ENCODE measurements at places on chromosomes 6 and 20. TPM values are rescaled to one million over a fixed set of nuclear protein-coding genes. Genes with fewer than 3 reads are reported as not detected.

GRCh38 chr6:162917506-162917905, 189.7 kb downstream of the PACRG start:
- H3K27me3 ChIP-seq, result no peaks in the 10 kb centered on the region
- no peak overlapping the region for H3K27ac ChIP-seq
- DNase-seq, result no peak
- no peaks in the 10 kb centered on the region for H3K36me3 ChIP-seq

- H3K4me1 ChIP-seq, result no peaks in the 10 kb centered on the region
- H3K27ac ChIP-seq, result no peak overlapping the region
- H3K4me3 ChIP-seq, result no peak overlapping the region
- no peaks in the 10 kb centered on the region for H3K27me3 ChIP-seq
Measured at GRCh38 chr20:37481610-37482009, 39.4 kb upstream of the NNAT start.

DNA sequence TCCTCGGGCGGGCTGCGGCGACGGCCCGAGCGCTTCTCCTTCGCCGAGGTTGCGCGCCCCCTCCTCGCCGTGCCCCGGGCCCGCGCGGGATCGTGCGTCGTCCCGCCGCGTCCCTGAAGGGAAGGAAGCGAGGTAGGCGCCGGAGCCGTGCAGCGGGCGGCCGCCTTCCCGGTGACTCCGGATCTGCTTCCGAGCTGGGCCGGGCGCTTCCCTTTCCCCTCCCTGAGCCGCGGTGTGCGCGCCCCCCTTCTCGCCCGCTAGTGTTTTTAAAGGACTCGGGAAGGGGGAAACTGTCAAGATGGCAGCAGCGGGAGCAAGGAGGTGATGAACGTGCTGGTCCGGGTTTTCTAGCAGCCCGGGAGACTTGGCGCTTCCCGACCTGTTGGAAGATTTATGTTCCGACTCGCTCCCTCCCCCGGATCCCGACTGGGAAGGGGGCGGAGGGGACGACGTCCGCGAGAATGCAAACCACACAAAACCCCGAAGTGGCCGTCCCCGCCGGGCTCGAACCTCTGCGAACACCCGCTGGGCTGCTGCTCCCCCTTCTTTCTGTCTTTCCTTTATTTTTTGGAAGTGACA, 744 bp upstream of the FOXO3 start:
- H3K4me3 ChIP-seq, result peak overlapping the region; percentile 90
- peak overlapping the region; percentile 91 for H3K27ac ChIP-seq
- DNase-seq, result no peak
- no peaks in the 10 kb centered on the region for H3K36me3 ChIP-seq
- H3K4me1 ChIP-seq, result no peaks in the 10 kb centered on the region

DNA sequence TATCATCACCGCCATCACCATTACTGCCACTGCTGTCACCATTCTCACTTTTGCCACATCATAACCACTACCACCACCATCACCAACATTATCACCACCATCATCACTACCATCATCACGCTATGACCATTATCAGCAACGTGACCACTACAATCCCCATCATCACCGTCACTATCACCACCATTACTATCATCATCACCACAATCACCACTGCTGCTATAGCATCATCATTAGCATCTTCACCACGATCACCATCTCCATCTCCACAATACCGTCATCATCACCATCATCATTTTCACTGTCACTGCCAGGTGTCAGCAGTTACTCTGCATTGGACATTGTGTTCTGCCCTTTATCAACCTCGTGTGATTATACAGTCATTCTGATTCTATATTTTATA, 19.0 kb downstream of the CST4 start:
- no peak overlapping the region for H3K27ac ChIP-seq
- no peaks in the 10 kb centered on the region for H3K27me3 ChIP-seq
- DNase-seq, result no peak
- H3K36me3 ChIP-seq, result no peaks in the 10 kb centered on the region

Gene ZNF831
- total RNA-seq, result 0.07 TPM

GRCh38 chr20:62796699-62797491, 622 bp downstream of the MRGBP start:
- DNase-seq, result no peak
- peaks cover 26% of the 10 kb centered on the region for H3K36me3 ChIP-seq
- H3K27ac ChIP-seq, result peak overlapping the region; percentile 87
- peaks cover 31% of the 10 kb centered on the region for H3K4me1 ChIP-seq
- no peaks in the 10 kb centered on the region for H3K27me3 ChIP-seq

DNA sequence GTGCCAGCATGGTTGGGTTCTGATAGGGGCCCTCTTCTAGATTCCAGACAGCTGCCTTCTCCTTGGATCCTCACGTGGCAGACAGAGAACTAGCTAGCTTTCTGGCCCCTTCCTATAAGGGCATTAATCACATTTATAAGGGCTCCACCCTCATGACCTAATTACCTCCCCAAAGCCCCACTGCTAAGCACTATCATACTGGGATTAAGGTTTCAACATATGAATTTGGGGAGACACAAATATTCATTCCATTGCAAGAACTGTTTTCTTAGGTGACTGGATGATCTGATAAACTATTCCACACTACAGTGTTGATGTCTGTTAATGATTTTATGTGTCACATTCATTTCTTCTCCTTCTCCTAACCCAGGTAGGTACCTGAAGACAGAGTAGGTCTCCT, 135.8 kb upstream of the COL21A1 start:
- no peaks in the 10 kb centered on the region for H3K36me3 ChIP-seq
- H3K4me1 ChIP-seq, result no peaks in the 10 kb centered on the region
- H3K4me3 ChIP-seq, result no peak overlapping the region
- H3K27ac ChIP-seq, result no peak overlapping the region
- DNase-seq, result no peak

Gene RPP21
- 35.4 TPM for total RNA-seq

DNA sequence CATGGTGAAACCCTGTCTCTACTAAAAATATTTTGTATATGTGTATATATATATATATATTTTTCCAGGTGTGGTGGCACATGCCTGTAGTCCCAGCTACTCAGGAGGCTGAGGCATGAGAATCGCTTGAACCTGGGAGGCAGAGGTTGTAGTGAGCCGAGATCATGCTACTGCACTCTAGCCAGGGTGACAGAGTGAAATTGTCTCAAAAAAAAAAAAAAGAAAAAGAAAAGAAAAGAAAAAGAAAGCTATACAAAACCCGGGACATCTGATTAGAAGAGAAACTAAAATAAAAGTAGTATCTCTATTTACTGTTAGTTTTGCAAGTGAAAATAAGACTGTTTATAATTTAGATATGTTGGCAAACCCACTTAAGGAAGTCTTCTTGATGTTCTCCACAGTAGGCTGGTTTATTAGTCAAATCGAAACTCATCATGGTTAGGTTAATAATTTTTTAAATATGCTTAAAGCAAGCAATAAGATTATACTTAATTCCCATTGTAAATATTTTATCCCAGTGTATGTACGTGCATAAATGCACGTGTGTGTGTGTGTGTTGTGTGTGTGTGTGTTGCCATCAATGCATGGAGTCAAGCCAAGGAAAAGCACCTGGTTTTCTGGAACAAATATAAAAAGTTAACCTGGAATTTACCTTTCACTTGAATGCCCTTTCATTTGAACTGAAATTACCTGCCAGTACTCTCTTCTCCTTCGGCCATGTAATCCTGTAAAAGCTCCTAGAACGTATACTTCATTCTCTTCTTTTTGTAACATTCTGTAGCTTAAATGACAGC, 7.1 kb downstream of the VNN2 start:
- no peak overlapping the region for H3K4me3 ChIP-seq
- H3K36me3 ChIP-seq, result no peaks in the 10 kb centered on the region

DNA sequence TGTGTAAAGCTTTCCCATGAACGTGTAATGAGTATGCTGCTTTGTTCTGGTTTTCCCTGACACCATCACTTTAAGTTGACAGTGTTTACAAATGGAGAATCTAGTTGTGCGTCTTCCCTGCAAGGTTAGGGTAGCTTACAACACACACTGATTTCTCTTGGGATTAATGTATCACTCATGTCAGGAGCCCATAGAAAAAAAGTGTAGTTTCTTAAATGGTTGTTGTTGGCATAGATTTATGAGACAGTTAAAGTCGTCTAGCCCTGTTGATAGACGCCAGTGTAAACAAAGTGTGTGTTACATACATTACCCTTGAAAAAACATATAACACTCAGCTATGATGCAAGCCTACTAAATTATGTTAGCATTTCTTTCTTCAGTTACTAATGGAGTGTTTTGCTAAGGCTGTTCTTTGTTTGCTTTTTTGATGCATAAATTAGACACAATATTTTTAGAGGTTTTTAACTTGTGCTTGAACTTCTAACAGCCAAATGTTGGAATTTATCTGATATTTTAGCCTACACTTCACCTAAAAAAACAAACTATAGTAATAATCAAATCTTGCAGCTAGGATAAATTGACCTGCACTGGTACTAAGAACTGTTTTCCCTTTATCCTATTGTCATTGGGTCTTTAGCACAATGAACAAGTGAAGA, 88.6 kb downstream of the RNF217 start:
- H3K36me3 ChIP-seq, result peaks cover 7% of the 10 kb centered on the region
- no peak for DNase-seq
- no peaks in the 10 kb centered on the region for H3K4me1 ChIP-seq
- no peak overlapping the region for H3K4me3 ChIP-seq

GRCh38 chr6:142300758-142301650, 803 bp upstream of the ADGRG6 start:
- H3K27ac ChIP-seq, result peak overlapping the region; percentile 90
- H3K36me3 ChIP-seq, result no peaks in the 10 kb centered on the region
- H3K4me3 ChIP-seq, result peak overlapping the region; percentile 82
- H3K27me3 ChIP-seq, result no peaks in the 10 kb centered on the region
- peak; percentile 59 for DNase-seq

Gene CLVS2
- total RNA-seq, result not detected

Gene HCRTR2
- not detected for total RNA-seq

GRCh38 chr6:152669895-152670294, 27.8 kb upstream of the MYCT1 start:
- H3K36me3 ChIP-seq, result no peaks in the 10 kb centered on the region
- H3K27me3 ChIP-seq, result no peaks in the 10 kb centered on the region
- no peak for DNase-seq
- H3K27ac ChIP-seq, result no peak overlapping the region

DNA sequence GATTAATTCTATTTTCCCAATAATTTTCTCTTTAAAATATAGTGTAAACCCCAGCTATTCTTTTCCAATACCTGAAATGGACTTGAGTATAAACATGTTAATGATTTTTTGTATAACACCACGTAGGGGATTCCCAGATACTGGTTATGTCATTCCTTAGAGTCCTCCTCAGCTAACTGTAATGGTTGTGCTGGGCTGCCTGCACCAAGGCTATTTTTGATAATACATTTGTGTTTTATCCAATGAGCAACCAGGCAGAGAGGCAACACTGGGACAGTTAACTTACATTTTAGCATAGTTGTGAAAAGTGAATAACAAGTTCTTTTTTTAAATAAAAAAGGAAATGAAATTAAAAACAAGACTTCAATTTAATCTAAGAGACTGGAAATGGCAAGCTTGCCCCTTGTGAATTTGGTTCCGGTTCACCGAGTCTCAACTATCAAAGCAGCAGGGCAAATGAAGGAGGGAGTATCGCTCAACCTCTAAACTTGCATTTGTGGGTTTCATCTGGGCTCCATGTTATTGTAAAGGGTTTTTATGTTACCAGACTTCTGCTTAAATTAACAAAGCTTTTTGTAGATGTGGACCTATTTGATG, 18.8 kb upstream of the BACH2 start:
- no peak for DNase-seq
- no peak overlapping the region for H3K27ac ChIP-seq
- H3K36me3 ChIP-seq, result no peaks in the 10 kb centered on the region
- no peaks in the 10 kb centered on the region for H3K27me3 ChIP-seq
- no peak overlapping the region for H3K4me3 ChIP-seq

- no peak for DNase-seq
- H3K27ac ChIP-seq, result no peak overlapping the region
- no peak overlapping the region for H3K4me3 ChIP-seq
- H3K4me1 ChIP-seq, result no peaks in the 10 kb centered on the region
Measured at GRCh38 chr6:69813508-69813907, 16.7 kb upstream of the LMBRD1 start.

Gene FOXS1
- 0.31 TPM for total RNA-seq

Gene NOX3
- not detected for total RNA-seq

DNA sequence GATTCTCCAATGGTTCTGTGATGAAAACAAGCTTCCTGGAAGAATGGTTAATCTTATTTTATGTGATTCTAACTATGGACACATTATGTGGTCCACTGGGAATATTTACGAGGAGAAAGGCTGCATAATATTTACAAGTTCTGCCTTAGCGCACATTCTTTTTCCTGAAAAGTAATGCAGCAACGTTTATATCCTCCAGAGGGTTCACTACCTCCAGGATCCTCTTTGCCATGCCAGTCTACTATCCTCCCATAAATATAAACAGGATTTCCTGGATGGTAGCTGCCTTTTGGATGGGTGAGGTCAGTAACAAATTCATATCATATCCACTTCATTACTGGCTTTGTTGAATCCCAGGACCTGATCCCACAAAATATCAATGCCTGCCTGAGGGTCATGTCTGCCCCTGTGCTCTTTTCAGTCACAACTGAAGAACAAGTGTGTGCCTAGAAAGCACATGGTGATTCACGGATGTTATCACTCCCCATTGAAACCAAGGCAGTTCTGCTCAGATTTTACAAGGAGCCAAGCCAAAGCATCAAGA, 30.4 kb downstream of the ADGRF5 start:
- no peak for DNase-seq
- H3K4me1 ChIP-seq, result no peaks in the 10 kb centered on the region
- no peaks in the 10 kb centered on the region for H3K27me3 ChIP-seq
- no peak overlapping the region for H3K4me3 ChIP-seq
- no peak overlapping the region for H3K27ac ChIP-seq

DNA sequence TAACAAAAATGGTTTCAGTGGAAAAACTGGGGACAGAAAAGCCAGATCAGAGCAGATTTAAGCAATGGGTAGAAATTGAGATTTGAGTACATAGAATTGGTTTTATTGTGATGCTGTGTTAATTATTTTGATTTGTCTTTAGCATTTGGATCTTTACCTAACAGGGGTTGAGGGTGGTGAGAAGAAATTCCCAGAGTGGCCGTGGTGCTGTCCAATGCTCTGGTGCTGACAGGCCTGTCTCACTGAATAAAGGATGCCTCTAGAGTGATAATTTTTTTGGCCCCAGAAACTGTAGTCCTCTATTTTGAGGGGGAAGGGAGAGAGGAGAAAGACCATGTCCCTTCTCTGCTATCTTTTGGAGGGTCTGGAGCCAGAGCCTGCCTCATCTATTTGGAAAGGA, 79.1 kb downstream of the LYRM2 start:
- H3K27ac ChIP-seq, result no peak overlapping the region
- no peak for DNase-seq
- H3K36me3 ChIP-seq, result no peaks in the 10 kb centered on the region
- H3K4me1 ChIP-seq, result no peaks in the 10 kb centered on the region

DNA sequence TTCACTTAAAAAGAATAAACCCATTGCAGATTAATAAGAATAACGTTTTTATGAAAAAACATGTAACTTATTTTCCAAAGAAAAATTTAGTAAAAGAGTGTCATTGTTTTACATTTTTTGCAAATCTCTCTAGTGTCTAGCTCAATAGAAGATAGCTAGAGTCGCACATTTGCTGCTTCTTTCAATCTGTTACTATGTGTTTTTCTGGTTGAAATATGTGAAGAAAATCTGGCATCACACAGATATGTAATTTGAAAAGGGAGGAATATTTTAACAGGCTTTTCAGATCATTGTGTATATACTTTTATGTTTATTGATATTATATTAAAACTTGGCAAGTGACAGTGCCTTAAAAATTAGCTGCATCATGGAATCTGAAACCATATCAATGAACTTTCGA, 9.1 kb downstream of the CCN6 start:
- no peaks in the 10 kb centered on the region for H3K36me3 ChIP-seq
- DNase-seq, result no peak
- H3K4me1 ChIP-seq, result no peaks in the 10 kb centered on the region
- no peaks in the 10 kb centered on the region for H3K27me3 ChIP-seq

Data from right lobe of liver (tissue), 6 donors.